Colonic mucosa (tissue), 4 donors: ENCODE measurements at places on chromosomes 7 and 10. TPM values are rescaled to one million over a fixed set of nuclear protein-coding genes. Genes with fewer than 3 reads are reported as not detected.

Gene CHAT
- total RNA-seq: 1.2 TPM

DNA sequence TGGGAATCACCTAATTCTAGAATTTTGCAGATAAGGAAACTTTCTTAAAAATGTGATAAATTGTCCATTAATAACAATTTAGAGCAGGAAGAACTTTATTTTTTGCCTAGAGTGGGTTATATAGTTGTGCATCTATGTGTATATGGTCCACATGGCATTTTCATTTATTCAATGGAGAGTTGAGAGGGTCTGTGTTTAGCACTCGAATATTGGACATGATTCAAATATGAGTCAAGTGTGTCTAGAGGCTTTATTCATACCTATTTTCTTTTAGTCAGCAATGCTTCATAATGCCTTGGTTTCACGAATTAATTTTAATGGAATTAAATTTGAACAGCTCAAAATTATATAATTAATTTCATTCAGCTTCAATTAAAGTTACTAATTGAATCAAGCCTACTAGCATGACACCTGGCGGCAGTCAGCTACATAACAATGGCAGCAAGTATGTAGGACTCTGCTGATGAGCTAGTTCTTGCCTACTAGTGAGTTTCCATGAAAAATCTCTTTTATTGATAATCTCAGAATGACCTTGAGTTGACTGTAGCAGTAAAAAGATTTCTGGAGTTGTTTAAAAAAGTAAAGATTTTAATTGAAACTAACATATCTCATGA is 17.7 kb downstream of the MDFIC start:
- no peaks in the 10 kb centered on the region for H3K4me1 ChIP-seq
- H3K27me3 ChIP-seq: no peaks in the 10 kb centered on the region
- H3K4me3 ChIP-seq: no peak overlapping the region

- no peak overlapping the region for H3K27ac ChIP-seq
- no peak for DNase-seq
- no peaks in the 10 kb centered on the region for H3K36me3 ChIP-seq
- no peak overlapping the region for H3K4me3 ChIP-seq
- H3K27me3 ChIP-seq: no peaks in the 10 kb centered on the region
- no peaks in the 10 kb centered on the region for H3K4me1 ChIP-seq
Measured at GRCh38 chr7:110766864-110767263, 324.1 kb upstream of the LRRN3 start.

DNA sequence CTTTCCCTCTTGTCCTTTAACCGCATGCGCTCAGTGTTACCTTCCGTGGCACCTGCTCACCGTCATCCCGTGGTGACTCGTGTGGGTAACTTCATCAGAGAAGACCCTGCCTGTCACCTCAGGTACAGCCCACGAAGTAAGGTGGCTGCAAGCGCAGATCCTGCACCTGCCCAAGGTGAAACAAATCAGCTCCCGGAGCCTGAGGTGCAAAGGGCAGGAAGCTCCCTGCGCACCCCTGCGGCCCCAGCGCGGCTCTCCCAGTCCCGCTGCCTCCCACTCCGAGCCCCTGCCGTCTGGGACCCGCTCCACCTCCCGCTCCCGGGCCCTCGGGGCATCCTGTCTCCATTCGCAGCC is 110.9 kb upstream of the LANCL2 start:
- H3K27ac ChIP-seq: no peak overlapping the region
- peaks cover 6% of the 10 kb centered on the region for H3K4me1 ChIP-seq
- peak; percentile 26 for DNase-seq

- peaks cover 3% of the 10 kb centered on the region for H3K36me3 ChIP-seq
- no peaks in the 10 kb centered on the region for H3K27me3 ChIP-seq
- no peak overlapping the region for H3K4me3 ChIP-seq
- DNase-seq: no peak
Measured at GRCh38 chr10:124403548-124403947, 15.2 kb downstream of the OAT start.

DNA sequence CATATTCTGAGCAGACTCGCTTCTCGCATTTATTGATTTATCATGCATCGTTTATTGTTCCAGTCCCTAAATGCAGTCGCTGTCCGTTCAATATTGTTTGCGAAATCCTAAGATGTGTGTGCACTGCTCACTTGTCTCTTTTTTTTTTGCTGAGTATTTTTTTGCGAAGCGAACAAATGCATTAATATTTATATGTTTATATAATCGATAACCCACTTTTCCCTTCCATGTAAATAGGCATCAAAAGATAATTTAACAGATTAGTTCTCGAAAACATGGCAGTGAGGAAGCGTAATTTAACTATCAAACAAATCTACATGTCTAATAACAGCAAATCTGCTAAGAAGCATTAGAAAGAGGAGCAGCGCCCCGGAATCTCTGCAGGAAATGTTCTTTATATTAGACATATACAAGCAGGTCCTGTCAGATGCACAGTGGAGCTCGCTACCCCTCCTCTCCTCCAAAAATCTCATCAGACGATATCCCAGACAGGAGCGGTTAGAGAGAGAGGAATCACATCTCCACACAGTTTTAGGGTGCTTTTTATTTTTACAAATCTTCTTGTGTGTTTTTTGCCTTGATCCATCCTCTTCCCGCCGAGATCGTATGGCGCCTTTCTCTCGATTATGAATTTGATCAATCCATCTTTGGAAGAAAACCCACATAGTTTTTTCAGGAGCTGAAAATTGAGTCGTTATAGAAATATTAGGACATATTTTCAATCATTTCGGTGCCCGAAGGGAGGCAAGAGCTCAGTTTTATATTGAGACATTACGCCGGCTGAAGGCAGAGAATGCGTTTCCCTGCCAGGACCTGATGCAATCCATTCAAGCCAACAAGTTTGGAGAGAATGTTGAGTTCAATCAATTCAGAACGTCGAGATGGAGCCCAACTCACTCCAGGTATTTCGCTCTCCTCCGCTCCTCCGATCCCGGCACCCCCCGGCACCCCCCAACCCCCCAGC is at the start of gene ARID5B:
TSS of gene ARID5B (plus strand) at position 871 of the 964 bp plus-strand sequence. CDS start at position 882, 11 bp downstream.
- H3K36me3 ChIP-seq: no peaks in the 10 kb centered on the region
- H3K4me1 ChIP-seq: peaks cover 11% of the 10 kb centered on the region
- peak within 1 kb of the TSS; percentile 51 for H3K4me3 ChIP-seq
- DNase-seq: peak; percentile 86

- H3K27me3 ChIP-seq: no peaks in the 10 kb centered on the region
- H3K4me3 ChIP-seq: no peak overlapping the region
Measured at GRCh38 chr7:133139801-133140200, 57.9 kb upstream of the CHCHD3 start.

DNA sequence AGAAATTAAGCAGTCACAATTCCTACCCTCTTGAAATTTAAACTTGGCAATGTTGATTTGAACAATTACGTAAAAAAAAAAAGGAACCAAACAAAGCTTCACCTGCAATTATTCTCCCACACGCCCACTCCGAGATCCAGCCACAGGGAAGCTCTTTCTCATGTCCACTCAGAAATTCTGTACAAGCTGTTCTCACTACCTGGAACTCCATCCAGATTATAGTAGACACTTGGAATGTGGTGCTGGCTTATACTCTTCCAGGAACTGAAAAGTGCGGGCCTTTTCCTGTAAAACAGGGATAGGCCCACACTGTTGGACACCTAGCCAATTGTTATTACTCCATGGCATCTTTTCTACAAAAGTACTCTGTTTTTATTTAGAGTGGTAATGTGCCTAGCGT is 20.3 kb upstream of the TOMM7 start:
- H3K27me3 ChIP-seq: no peaks in the 10 kb centered on the region
- no peak overlapping the region for H3K27ac ChIP-seq
- no peak for DNase-seq
- no peaks in the 10 kb centered on the region for H3K36me3 ChIP-seq

- no peak overlapping the region for H3K27ac ChIP-seq
- H3K36me3 ChIP-seq: peaks cover 1% of the 10 kb centered on the region
- peaks cover 14% of the 10 kb centered on the region for H3K4me1 ChIP-seq
- H3K4me3 ChIP-seq: peak overlapping the region; percentile 22
Measured at GRCh38 chr7:101164071-101164840, 1.1 kb downstream of the VGF start.

GRCh38 chr10:99412099-99412498 is 18.3 kb downstream of the GOT1 start:
- DNase-seq: no peak
- no peak overlapping the region for H3K4me3 ChIP-seq
- no peaks in the 10 kb centered on the region for H3K4me1 ChIP-seq
- no peaks in the 10 kb centered on the region for H3K27me3 ChIP-seq

DNA sequence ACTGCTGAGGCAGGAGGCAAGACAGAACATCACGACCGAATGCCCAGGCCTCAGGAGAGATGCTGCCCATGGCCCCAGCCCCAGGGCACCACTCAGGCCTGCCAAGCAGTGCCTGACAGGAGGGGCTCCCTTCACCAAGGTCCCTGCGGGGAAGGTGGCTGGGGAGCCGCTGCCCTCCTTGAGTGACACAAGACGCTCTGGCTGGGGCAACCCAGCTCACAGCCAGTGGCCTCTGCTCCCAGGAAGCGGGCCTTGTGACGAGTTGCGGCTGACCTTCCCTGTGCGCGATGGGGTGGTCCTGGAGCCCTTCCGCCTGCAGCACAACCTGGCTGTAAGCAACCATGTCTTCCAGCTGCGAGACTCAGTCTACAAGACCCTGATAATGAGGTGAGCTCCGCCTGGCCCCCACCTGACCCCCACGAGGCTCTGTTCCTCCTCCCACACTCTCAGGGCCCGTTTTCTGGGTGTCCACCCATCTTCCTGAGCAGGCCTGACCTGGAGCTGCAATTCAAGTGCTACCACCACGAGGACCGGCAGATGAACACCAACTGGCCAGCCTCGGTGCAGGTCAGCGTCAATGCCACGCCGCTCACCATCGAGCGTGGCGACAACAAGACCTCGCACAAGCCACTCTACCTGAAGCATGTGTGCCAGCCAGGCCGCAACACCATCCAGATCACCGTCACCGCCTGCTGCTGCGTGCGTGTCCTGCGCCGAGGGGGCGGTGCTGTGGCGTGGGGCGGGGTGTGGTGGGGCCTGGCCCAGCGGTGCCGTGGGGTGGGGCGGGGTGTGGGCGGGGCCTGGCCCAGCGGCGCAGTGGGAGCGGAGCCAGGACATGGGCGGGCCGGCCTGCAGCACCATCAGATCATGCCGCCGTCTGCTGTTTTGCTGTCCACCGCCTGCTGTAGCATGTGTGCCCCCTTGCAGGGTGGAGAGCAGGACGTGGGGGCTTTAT is 12.8 kb downstream of the ZMIZ2 start:
- H3K27me3 ChIP-seq: no peaks in the 10 kb centered on the region
- peaks cover 33% of the 10 kb centered on the region for H3K36me3 ChIP-seq
- no peak overlapping the region for H3K27ac ChIP-seq
- H3K4me1 ChIP-seq: peaks cover 5% of the 10 kb centered on the region
- H3K4me3 ChIP-seq: no peak overlapping the region

DNA sequence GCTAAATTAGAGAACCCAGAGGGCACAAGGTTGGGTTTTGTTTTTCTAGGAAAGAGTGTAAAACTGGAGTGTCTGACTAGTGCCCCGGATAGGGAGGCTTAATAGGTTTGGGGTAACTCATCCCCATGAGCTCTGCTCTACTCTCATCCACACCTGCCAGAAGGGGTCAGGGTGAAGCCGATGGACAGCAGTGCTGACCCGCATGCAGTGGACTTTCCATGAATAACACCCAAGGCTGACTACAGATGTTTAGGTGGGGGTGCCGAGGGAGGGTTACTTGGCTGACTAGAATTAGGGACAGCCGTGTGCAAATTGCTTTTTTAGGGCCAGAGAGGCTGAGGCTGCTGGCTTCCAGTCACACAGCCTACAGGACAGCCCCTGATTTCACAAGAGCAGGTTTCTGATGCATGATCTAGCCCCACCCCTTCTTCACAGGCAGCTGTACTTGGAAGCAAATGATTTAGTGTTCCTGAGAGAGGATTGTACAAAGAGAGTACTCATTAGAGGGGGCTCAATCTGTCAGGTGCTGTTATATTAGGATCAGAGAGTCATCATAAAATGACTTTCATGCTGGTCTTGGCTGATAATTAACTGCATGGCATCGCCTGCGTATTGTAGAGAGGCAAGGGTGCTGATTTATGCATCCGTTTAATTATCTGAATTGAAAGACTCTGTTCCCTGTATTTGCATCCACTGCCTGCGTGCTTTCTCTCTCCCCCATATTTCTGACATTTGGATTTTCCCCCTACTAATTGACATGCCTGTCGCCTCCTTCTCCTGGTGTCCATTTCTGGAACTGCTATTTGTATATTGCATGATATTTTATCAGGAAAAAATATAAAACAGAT is 9.5 kb downstream of the INHBA start:
- no peak for DNase-seq
- no peaks in the 10 kb centered on the region for H3K36me3 ChIP-seq
- no peaks in the 10 kb centered on the region for H3K27me3 ChIP-seq
- no peak overlapping the region for H3K4me3 ChIP-seq
- no peaks in the 10 kb centered on the region for H3K4me1 ChIP-seq

DNA sequence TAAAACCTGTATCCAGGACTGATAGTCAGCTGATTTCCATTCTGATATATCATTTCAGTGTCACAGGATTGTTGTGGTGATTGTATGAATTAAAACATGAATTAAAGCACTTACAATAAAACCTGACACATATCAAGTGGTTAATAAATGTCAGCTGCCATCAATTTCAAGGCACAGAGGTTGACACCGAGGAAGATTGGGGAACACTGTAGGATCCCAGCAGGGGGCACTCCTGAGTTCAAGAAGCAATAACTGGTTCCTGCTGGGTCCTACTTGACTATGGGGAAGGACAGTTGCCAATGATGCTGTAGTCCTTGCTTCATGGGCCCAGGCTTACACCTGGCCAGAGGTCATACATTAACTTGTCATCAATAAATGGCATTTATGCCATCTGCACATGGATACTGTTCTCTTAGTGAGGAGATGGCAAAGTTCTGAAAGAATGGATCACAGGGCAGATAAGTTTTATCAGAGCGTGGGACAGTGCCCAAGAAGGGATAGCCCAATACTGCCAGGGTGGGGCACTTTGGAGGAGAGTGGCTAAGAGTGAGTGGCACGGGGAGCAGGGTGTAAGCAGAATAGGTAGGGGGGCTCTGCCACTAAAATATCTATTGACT is 24.1 kb downstream of the FZD1 start:
- no peak overlapping the region for H3K4me3 ChIP-seq
- H3K27me3 ChIP-seq: no peaks in the 10 kb centered on the region
- H3K4me1 ChIP-seq: no peaks in the 10 kb centered on the region
- no peaks in the 10 kb centered on the region for H3K36me3 ChIP-seq
- DNase-seq: peak; percentile 63

- H3K27me3 ChIP-seq: no peaks in the 10 kb centered on the region
- no peaks in the 10 kb centered on the region for H3K36me3 ChIP-seq
- no peak within 1 kb of the TSS for H3K27ac ChIP-seq
- H3K4me1 ChIP-seq: no peaks in the 10 kb centered on the region
- DNase-seq: no peak
- no peak within 1 kb of the TSS for H3K4me3 ChIP-seq
Measured at GRCh38 chr7:123601530-123601929, at the start of gene ASB15. TSS of gene ASB15 (plus strand) at chr7:123601821. CDS start at chr7:123614503, 12,682 bp downstream.
